ENCODE measurements at places on chromosomes 4 and X.

- no peak for DNase-seq
Measured at GRCh38 chr4:180333162-180333561, 1910.0 kb upstream of the TENM3 start.

GRCh38 chr4:151438154-151438553 is 29.2 kb downstream of the FHIP1A start:
- no peak for DNase-seq

DNA sequence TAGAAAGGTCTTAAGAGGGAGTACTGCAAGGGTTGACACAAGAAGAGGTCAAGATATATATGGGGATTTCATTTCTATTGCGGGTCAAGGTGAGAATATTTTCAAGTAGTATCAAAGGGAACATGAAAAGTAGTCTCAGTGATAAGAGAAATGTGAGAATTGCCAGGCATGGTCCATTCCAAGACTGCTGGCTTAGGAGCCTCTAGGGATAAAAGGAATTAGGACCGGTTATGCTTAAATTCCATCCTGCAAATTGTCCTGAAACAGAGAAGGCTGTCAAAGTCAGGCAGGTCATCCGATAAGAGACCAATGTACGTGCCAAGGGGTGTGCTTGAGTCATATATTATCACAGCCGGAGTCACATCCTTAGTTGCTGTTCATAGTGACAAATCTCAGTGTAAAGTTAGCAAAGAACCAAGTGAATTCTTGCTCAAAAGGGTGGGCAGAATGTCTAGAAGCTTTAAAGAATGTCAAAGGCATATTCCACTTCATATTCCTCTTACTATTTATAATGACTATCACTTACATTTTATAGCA is 133.6 kb downstream of the CBLL2 start:
- no peak for DNase-seq

- no peak for DNase-seq
Measured at GRCh38 chrX:75230296-75230695, 43.6 kb upstream of the UPRT start.

GRCh38 chr4:1296324-1297022 is 6.8 kb downstream of the MAEA start:
- no peak for DNase-seq

All from COLO829 (cell line).